ENCODE measurements at places on chromosomes 1 and 21.

GRCh38 chr1:33435096-33435820, 4.4 kb upstream of the PHC2 start:
- no peak for DNase-seq

GRCh38 chr1:226873771-226874578, 3.6 kb downstream of the PSEN2 start:
- no peak for DNase-seq

- DNase-seq = no peak
These were observed 30.5 kb downstream of the MAN1C1 start for GRCh38 chr1:25647106-25647505.

DNA sequence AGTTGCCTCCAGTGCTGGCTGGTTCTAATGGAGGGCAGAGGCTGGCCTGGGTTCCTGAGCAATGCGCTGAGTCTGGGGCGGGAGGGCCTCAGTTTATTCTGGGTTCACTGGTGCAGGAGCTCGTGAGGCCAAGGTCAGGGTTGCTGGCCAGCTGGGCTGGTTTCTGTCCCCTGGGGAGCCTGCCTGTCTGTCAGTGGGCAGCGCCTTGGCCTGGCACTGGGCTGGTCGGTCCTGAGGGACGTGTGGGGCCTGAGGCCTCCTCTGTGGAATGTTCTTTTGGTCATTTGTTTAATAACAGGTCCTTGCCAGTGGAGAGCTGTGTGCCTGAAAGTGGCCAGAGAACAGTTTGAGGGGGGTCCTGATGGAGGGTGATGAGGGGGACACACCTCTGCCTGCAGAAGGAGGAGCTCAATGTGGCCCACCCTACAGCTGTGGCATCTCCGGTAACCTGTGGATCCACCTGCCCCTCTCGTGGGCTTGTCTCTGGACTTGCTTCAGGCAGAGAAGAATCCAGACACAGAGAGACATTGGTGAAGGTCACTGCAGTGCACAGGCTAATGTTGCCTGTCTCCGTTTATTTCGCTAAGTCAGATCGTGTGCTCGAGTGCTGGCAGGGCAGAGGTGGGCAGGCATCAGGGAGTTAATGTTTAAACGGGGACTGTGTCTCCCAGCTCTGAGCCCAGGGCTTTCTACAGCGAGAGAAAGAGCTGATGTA, 34.6 kb downstream of the COQ8A start:
- DNase-seq = peak; percentile 38

DNA sequence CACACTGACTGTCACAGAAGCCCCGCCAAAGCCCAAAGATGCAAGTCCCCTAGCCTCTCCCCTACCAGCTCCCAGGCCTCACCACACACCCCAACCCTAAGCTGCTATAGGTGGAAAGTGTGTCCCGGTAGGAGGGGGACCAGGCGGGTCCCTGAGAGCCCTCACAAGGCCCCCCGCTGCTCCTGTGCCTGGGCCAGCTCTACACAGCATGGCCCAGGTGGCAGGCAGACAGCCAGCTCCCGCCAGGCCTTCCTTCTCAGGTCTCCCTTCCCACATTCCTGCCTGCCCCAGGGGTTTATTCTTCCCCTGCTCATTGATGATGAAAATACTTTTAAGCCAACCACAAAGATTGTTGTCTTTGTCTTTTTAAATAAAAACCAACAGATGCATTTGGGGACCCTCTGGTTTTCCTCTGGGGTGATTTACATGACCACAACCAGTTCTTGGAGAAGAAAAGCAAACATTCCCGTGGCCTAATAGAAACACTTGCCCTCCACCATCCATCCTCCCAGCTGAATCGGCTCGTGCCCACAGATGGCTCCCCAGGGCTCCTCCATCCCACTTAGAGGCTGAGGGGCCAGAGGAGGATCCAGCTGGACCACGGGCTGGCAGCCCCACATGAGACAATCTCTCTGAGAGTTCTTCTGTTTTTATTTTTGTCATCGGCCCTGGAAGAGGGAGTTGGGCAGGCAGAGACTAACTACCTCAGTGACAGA, 93.1 kb downstream of the DMRTB1 start:
- no peak for DNase-seq

GRCh38 chr1:214553142-214553710, 1.8 kb upstream of the PTPN14 start:
- no peak for DNase-seq

DNA sequence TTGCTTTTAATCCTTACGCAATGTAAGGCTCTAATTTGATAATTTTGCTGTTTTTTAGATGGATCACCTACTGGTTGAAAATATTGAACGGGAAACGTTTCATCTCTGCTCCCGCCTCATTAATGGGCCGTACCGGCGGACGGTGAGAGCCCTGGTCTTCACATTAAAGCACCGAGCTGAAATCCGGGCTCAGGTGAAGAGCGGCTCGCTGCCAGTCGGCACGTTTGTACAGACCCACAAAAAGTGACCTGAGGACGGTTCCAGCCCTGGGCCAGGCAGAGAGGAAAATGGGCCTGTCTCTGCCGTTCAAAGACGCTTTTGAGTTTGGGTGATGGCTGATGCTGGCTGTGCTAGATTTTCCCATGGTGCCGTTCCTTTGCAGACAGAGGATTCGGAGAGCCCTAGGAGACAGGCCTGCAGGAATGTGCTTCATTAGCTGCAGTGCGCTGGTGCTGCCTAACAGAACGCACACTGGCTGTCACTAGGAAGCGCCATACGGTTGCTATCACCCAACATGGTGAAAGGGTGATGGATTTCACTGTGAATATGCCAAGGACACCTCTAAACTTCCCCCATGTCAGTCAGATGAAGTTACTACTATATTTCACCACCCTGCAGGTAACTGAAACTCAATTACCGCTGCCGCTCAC, 42.9 kb downstream of the TCEANC2 start:
- no peak for DNase-seq

Measured in G401 (cell line).